Right renal cortex interstitium (tissue), 3 donors: ENCODE measurements at places on chromosomes 2 and 18. TPM values are rescaled to one million over a fixed set of nuclear protein-coding genes. Genes with fewer than 3 reads are reported as not detected.

GRCh38 chr2:17515652-17516051 lies 2.6 kb downstream of the RAD51AP2 start:
- DNase-seq: no peak

GRCh38 chr2:20650393-20650876 lies 463 bp downstream of the HS1BP3 start:
- no peak for DNase-seq

GRCh38 chr2:172280571-172281361 lies 146.6 kb upstream of the ITGA6 start:
- DNase-seq: no peak

DNA sequence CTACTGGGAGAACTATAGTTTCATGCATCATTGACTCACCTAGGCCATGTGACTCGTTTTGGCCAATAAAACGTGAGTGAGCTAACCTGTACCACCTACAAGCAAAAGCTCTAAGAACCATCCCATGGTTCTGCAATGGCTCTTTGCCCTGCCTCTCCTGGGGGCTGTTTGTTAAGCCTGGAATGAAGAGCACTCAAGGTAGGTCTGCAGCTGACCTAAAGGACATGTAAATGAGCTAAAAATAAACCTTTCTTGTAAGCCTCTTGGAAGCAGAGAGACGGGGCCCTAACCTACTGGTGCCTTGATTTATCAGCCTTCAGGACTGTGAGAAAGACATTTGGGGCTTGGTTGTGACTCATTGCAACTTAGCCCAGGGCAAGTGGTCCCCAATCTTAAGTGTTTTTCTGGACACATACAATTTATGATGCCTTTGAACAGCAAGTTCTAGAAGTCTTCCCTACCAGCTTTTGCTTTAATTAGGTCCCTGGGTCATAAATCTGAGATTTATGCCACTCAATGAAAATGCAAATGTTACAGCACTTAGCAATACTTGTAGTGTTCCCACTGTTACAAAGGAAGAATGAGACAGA lies 107.4 kb downstream of the OSBPL6 start:
- DNase-seq: no peak

GRCh38 chr2:164964700-164965099 lies 9.4 kb upstream of the SLC38A11 start:
- DNase-seq: no peak

GRCh38 chr18:13437034-13437433 lies 218.5 kb downstream of the LDLRAD4 start:
- DNase-seq: no peak

B3GNT2 gene
- polyA plus RNA-seq: 34.1 TPM

GRCh38 chr2:139403948-139404347 lies 623.8 kb upstream of the NXPH2 start:
- no peak for DNase-seq

DNA sequence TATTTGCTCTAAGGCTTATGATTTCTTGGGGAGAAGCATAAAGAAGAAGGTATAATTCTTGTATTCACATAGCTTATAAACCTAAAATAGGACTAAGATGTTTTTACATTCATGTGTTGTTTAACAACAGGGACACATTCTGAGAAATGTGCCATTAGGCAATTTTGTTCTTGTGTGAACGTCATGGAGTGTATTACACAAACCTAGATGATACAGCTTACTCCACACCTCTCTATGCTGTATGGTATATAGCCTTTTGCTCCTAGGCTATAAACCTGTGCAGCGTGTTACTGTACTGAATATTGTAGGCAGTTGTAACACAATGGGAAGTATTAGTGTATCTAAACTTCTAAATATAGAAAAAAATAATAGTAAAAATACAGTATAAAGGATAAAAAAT lies 92.1 kb downstream of the PHLPP1 start:
- DNase-seq: no peak

EIPR1 gene
- 25.2 TPM for polyA plus RNA-seq

- no peak for DNase-seq
Observed at GRCh38 chr2:134319596-134320254, 65.9 kb downstream of the MGAT5 start.

GRCh38 chr18:79887181-79888000 lies 64.1 kb downstream of the SLC66A2 start:
- DNase-seq: no peak

CIB4 gene
- polyA plus RNA-seq: 0.40 TPM

GPR155 gene
- polyA plus RNA-seq: 7.4 TPM

CREG2 gene
- polyA plus RNA-seq: 0.75 TPM

- no peak for DNase-seq
Observed at GRCh38 chr2:197985029-197985638, 180.7 kb downstream of the PLCL1 start.

GCFC2 gene
- polyA plus RNA-seq: 48.7 TPM

GRCh38 chr2:174600349-174600748 lies 2.7 kb upstream of the WIPF1 start:
- DNase-seq: no peak

DNA sequence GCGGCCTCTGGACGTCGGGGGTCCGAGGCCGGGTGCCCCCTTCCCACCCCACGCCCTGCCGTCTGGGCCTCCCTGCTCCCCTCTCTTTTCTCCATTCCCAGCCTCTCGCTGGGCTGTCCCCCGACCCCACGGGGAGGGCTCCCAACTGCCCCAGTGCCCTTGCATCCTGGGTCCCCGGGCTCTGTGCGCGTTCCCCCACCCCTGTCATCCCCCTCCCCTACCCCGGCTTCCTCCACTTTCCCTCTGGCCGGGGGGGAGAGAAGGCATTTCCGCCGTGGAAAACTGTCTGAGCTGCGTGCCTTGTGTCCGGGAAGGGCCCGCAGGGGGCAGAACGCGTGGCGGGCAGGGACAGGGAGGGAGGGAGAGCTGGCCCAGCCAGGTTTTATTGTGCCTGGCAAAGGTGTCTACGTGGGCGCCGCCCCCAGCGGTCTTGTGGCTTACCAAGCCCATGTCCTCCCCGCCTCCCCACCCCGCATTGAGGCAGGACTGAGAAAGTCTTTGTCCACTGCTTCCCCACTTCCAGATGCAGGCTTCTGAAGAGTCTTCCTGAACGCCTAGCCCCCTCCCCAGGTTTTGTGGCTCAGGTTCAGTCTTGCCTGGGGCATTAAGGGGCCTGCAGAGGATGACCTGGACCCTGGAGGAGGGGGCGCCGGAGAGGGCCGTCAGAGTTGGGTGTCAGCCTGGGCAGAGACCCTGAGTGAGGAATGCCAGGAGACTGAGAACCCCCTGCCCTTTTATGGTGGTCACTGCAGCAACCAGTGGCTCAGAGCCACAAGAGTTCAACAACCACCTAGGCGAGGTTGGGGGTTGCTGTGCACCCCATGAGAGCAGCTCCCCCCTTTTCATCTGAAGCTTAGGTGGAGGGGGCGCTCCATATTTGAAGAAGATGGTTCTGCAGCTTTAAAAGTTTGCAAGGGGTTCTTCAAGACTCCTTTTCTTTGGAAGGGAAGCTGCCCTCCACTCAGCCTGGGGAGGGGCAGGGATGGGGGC lies 1.3 kb downstream of the ITM2C start:
- DNase-seq: no peak

DNA sequence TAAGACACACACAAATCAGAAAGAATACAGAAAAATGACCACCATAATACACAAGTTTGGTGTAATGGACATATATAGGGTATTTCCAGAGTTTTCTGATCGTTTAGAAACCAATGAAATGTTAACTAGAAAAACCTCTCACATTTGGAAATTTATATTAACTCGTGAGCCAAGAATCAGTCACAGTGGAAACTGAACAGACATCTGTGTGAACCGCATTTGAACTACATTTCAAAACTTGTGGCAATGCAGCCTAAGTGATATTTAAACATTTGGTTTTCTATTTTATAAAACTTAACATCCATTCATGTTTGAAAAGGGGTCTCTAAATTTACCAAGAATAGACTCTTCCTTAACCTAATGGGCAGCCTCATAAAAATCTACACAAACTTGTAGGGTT lies 29.0 kb upstream of the KCNG2 start:
- DNase-seq: no peak

SPDYA gene
- 0.49 TPM for polyA plus RNA-seq

DNA sequence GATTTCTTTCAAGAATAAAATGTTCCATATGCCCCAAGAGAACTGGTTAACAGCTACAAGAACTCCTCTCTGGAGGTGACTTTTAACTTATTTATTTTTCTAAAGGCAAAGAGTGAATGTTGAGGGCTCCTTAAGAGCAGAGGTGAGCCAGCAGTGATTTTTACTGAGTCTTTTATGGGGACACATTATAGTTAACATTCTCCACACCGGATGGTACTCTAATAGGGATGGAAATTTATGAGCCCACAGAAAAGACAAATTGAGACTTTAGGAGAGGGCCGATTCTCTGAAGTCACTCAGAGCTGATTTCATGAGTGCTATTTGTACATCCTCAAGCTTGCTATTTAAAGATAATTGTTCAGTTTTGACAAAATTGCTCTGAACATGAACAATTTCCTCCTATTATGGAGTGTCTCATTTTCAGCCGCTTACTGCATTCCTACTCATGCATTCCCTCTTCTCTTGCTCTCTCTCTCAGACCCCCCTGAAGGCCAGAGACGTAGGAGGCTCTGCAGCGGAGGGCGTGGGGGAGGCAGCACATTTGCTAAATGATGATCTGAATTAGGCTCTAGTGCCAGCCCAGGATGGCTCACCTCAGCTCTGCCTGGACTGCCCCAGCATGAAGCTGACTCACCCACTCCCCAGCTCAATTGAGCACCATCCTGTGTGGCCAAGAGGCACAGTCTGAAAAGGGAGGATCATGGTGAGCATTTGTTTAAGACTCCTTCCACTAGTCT lies 5.9 kb upstream of the RPL37A start:
- no peak for DNase-seq

- DNase-seq: no peak
Observed at GRCh38 chr2:180644709-180645108, 335.7 kb upstream of the UBE2E3 start.

DNA sequence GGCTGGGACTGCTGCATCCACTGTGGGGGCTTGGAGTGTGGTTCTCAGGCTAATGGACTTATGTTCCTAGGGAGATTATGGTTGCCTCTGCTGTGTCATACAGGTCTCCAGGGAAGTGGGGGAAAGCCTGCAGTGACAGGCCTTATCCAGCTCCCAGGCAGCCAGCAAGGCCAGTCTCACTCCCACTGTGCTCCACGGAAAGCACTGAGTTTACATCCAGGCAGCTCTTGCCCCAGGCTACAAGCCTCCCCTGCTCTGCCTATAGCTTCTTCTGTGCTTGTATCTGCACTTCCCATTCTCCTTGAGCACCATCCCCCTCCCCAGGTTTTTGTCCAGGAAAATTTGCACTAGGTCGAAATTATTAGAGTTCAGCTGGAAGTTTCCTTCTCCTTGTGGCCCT lies 231.9 kb downstream of the ZRANB3 start:
- DNase-seq: no peak

RBKS gene
- polyA plus RNA-seq: 8.9 TPM

DNA sequence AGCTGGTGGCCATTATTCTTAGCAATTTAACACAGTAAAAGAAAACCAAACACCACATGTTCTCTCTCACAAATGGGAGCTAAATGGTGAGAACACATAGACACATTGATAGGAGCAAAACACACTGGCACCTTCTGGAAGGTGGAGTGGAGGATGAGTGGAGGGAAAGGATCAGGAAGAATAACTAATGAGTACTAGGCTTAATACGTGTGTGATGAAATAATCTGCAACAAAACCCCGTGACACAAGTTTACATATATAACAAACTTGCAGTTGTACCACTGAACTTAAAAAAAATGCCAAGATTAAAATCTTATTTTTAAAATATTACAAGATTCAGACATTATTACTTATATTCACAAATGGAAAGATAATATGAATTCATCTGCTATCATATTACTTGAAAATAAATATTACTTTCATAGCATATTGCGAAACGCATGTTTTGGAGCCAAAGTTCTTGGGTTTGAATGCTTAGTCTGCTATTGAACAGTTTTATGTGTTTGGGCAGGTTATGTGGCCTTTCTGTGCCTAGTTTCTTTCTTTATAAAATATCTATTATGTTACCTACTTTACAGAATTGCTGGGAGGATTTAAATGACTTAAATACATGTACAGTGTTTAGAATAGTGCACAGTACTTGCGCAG lies 20.5 kb downstream of the ANKRD62 start:
- no peak for DNase-seq

DNA sequence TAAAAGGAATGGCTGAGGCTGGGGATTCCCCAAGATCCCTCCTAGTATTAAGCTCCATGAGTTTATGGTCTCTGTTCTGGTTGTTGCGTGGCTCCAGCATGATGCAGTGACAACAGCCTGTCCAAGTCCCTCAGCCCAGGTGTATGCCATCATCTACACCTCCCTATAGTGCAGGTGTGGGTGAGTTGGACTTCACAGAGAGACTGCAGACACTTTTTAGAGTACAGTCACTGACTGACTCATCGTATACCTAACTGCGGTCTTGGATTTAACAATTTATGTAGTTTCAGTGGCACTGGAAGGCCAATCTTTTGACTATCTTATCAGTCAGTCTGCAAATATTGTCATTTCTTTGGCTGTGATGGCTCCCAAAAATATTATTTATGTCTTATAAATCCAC lies 415.0 kb downstream of the TMX3 start:
- no peak for DNase-seq

PDCL3 gene
- 44.2 TPM for polyA plus RNA-seq

GALNT5 gene
- polyA plus RNA-seq: 0.35 TPM

GRCh38 chr2:177808984-177809809 lies 263.4 kb downstream of the PDE11A start:
- DNase-seq: no peak

DNA sequence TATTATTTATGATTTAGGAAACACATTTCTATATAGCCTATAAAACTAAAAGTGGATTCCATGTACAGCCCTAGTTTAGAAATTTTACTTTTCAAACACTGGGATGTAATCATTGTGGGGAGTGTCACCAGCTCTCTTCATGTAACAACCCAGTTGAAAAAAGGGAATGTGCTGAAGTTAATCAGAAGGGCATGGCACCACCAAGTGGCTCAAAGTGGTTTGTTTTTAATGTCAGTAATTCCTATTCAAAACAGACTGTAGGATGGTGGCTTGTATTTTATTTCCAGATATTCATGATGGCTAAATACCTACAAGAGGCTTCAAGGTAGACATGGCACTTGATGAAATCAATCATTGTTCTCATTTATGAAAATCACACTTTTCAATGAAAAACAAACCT lies 58.1 kb upstream of the TMEM182 start:
- no peak for DNase-seq

- DNase-seq: no peak
Observed at GRCh38 chr2:172889768-172890430, 154.3 kb downstream of the RAPGEF4 start.
